ENCODE measurements at places on chromosomes 2 and 18. TPM values are rescaled to one million over a fixed set of nuclear protein-coding genes. Genes with fewer than 3 reads are reported as not detected.

- DNase-seq, result no peak
Observed at GRCh38 chr2:74578408-74578807, 23.9 kb downstream of the DOK1 start.

GRCh38 chr2:30997979-30998378 is 140.3 kb downstream of the GALNT14 start:
- no peak for DNase-seq

The MEP1B gene
- not detected for total RNA-seq

DNA sequence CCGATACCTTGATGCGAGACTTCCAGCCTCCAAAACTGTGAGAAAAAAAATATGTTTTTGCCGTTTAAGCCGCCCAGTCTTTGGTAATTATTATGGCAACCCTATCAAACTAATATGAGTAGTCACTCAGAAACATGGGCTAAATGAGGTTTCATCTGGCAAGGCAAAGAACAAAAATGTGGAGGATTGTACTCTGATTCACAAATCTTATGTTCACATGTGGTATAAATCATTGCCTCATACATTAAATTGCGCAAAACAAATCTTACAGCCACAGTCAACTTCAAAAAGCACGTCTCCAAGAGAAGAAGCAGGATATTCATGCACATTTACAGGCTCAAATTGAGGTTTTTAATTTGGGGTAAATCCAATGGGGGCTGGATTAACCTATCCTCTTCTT is 1435.4 kb upstream of the LRRTM1 start:
- no peak for DNase-seq

- DNase-seq, result no peak
Observed at GRCh38 chr2:56244911-56245530, 61.2 kb downstream of the CCDC85A start.

DNA sequence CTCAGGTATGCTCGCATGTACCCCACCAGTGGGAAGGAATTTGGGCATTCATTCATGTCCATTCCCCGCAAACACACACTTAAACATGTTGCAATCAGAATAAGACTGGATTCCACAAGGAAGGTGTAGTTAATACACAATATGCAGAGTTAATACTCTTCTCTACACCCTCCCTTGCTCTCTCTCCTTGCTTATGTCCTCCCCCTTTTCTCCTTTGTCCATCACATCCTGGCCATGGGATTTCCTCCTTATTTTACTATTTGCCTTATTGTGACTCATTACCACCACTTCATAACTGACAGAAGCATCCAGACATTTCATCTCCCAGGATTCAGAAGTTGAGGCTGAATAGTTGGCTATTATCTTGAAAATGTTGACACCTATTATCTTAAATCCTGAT is 473.8 kb upstream of the SPHKAP start:
- no peak for DNase-seq

DNA sequence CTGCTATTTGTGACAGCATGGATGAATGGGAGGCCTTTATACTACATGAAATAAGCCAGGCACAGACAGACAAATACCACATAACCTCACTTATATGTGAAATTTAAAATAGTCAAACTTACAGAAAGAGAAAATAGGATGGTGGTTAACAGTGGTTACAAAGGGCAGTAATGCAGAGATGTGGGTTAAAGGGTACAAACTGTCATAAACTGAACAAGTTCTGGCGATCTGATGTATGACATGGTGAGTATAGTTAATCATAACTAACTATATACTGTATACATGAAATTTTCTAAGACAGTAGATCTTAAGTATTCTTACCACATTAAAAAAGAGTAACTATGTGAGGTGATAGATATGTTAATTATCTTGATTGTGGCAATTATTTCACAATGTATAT is 558.1 kb upstream of the ZNF804A start:
- DNase-seq, result no peak

GRCh38 chr2:222364285-222364895 is 60.0 kb upstream of the SGPP2 start:
- DNase-seq, result no peak

The SNORC gene
- total RNA-seq, result 0.12 TPM

- DNase-seq, result no peak
Observed at GRCh38 chr2:123040506-123040905, 984.6 kb upstream of the CNTNAP5 start.

DNA sequence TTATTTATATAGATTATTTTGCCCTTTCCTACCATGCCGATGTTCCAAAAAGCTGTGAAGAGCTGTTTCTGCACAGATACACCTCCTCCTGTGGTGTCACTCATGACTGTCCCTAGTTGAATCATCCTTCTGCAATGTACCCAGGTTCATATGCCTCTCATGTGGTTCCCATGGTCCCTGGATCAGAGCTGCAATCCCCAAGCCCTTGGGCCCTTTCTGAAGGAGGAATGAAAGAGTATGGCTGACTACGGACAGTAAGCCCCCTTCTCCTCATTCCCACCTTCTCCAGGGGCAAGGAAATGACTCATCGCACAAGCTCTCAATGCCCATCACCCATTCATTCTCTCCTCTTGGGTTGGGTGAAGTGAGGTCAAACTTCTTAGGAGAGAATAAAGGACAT is 63.9 kb upstream of the ACVR1 start:
- no peak for DNase-seq

DNA sequence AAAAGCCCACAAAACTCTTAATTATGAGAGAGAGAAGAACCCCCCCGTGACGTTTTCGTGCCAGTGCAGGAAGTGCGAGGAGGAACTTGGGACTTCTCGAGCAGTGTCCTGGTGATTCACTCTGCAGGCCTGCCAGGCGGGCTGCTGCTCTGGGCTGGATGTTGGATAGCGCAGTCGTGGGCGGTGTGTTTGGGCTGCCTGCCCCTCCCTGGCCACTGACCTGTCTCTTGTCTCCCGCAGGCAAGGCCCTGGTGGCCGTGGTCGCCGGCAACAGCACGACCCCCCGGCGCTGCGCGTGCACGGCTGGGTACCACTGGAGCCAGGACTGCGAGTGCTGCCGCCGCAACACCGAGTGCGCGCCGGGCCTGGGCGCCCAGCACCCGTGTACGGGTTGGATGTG is 29.0 kb downstream of the TNFRSF11A start:
- no peak for DNase-seq

- DNase-seq, result no peak
Observed at GRCh38 chr18:75253784-75254183, 43.2 kb downstream of the TSHZ1 start.

- no peak for DNase-seq
Observed at GRCh38 chr2:212284166-212284565, 254.4 kb downstream of the ERBB4 start.

DNA sequence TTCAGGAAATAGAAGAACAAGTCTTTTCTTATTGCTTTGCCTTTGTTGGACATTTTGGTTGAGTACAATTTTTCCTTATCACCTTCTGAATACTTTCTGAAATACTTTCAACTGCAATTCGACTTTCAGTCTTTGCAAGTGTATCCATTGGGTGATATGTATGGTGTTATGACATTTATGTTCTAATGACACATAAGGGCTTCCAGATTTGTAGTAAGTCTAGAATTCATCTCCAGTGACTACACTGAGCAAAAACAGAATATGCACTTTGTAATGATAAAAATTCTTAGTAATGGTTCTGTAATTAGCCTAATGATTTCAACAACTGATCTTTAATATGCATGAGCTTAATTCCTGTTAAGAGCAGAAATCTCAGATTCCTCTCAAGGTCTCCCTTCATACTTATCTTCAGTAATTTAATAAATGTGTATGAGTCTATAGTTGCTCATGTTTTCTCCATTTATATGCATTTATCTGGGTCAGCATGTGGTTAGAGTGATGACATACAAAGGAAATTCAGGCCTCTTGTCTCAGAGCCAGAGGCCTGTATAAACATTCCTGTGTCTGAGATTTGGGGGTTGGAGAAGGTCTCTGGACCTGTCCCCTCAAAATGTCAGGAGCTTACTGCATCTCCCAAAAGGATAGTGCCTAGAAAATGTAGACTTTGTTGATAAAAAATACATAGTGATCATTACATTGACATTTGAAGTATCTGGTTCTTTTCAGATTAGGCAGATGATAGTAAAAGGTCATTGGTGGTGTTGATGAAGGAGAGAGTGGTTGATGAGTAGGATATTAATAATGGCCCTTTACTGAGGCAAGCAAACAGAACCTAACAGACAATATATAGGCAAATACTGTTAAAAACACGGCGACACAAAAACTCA is 114.9 kb downstream of the QPCT start:
- DNase-seq, result no peak

The GPR17 gene
- total RNA-seq, result 0.24 TPM

The MSGN1 gene
- total RNA-seq, result not detected

- DNase-seq, result no peak
Observed at GRCh38 chr2:8524388-8524787, 157.5 kb upstream of the ID2 start.

The DNER gene
- 28.4 TPM for total RNA-seq

The TWSG1 gene
- total RNA-seq, result 16.6 TPM

DNA sequence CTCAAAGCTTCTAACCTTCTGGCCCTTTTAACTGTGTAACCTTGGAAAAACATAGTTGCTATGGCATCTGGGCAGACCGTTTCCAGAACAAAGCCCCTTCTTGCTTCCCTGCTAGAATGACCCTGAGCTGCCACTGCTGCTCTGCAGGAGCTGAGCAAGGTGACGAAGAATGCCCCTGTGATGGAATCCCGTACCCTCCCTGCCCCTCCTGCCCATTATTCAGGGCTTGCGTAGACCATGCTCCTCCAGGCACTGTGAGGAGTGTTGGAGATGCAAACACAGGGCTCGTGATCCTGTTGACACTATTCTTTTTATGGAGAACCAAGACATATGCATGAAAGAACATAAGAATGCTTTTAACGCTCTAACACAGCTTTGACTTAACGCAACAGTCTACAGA is 191.1 kb downstream of the CDH2 start:
- DNase-seq, result no peak

DNA sequence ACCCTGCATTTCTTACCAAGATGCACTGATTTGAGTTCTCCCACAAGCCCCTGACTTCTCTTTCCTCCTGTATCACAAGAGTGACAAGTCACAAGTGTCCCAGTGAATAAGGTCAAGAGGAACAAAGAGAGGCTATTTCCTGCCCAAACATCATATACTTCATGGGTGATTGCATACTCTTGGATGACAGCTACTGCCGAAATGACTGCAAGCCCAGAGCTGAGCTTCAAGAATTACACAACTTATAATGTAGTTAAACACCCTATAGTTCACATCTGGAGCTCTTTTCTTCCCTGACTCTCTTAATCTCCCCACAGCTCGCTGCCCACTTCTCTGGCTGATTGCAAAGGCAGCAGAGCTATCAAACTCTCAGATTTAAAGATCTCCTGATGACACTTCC is 289.7 kb upstream of the PARD3B start:
- no peak for DNase-seq

GRCh38 chr2:178074123-178075005 is 1.8 kb upstream of the PDE11A start:
- no peak for DNase-seq

- no peak for DNase-seq
Observed at GRCh38 chr2:170651624-170652325, 63.4 kb upstream of the SP5 start.

DNA sequence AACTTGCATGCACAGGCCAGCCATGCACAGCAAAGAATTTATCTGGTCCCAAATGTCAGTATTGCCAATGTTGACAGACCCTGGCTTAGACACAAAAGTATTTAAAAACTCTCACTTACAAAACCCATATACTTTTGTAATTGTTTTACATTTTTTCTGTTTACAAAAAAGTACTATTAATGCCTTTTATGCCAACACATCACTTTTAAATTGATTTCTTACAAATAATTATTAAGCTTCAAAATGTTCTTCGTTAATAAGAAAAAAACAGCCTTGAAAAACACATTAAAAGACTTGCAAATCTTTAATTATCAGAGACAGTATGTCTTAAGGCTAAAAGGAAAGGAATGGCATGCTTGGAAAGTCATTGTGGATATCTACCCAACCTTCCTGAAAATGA is 181.3 kb upstream of the TWIST2 start:
- DNase-seq, result no peak

The TMEM131 gene
- total RNA-seq, result 21.8 TPM

The MREG gene
- total RNA-seq, result 0.41 TPM

The ASXL3 gene
- total RNA-seq, result 2.6 TPM

DNA sequence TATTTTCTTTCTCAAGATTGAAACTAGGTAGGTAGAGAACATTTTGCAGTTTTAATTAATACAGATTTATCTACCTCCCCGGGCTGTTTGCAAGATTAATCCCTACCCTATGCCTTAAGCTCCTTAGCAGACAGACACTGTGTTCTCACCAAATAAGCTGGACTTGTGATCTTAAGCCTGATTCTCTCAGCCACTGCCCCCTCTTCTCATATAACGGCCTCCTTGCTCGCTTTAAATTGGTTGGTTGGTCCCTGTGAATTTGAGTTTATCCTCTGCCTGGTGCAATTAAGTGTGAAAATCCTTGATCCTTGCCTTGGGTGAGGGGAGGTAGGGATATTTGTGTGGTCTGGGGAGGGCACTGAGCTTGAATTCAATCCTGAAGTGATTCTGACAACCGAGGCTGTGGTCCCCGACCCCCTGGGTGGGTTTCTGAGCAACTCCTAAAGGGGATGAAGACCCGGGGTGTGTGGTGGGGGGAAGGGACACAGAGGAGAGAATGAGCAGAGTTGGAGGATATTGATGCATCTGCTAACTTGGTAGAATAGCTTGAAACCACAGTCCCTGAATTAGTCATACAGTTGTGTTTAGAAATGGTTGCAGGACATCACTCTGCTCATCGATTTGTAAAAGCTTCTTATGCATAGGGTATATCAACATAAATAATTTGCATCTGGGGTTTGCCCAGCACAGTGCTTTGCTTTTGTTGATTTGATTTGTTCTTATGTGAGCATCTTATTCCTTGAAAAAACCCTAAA is 36.9 kb upstream of the NCKAP5 start:
- DNase-seq, result no peak

GRCh38 chr2:29039718-29040480 is 34.4 kb downstream of the PCARE start:
- no peak for DNase-seq

GRCh38 chr2:74070991-74071390 is 76.7 kb downstream of the BOLA3 start:
- DNase-seq, result no peak

The LRP2 gene
- 14.8 TPM for total RNA-seq

The GAL3ST2 gene
- 1.1 TPM for total RNA-seq

DNA sequence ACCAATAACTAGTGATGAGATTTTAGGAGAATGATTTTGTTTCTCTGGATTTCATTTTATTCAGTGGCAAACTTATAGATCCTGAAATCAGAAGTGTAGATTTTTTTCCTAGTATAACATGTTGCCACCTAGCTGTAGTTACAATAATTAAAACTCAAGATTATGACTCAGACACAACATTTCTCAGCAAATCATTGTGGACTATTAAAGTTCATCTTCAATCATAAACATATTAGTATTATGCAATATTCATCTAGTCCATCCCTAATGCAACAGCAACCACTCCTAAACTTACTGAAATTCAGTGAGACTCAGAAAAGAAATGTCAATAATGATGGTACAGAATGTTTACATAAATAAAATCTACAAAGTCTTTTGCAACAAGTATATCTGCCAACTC is 51.3 kb downstream of the USP34 start:
- no peak for DNase-seq

DNA sequence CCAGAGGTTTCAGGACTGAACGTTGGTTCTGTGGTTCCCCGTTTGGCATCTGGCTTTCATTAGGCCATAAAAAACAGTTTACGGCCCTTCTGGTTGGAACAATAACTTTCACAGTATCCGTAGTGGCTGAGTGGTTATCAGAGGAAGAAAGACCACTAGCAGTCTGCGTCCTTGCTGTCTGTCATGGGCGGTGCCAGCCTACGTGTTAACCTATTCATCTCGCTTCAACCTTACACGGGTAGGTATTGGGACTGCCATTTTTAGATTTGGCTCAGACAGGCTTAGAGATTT is 42.6 kb upstream of the ROCK2 start:
- no peak for DNase-seq

- no peak for DNase-seq
Observed at GRCh38 chr2:41410011-41410410, 637.8 kb upstream of the PKDCC start.

The C1QL2 gene
- total RNA-seq, result not detected

Measured in right atrium auricular region (tissue), 2 donors.